ENCODE measurements at places on chromosomes 5 and 9. TPM values are rescaled to one million over a fixed set of nuclear protein-coding genes. Genes with fewer than 3 reads are reported as not detected.

- no peaks in the 10 kb centered on the region for H3K4me1 ChIP-seq
- no peak overlapping the region for H3K27ac ChIP-seq
- no peak for DNase-seq
- no peak overlapping the region for H3K4me3 ChIP-seq
- no peaks in the 10 kb centered on the region for H3K27me3 ChIP-seq
Measured at GRCh38 chr5:56522169-56522568, 289.0 kb upstream of the ANKRD55 start.

- H3K4me1 ChIP-seq: peaks cover 5% of the 10 kb centered on the region
- H3K27ac ChIP-seq: no peak overlapping the region
- no peak overlapping the region for H3K4me3 ChIP-seq
- H3K27me3 ChIP-seq: peaks cover 8% of the 10 kb centered on the region
- no peaks in the 10 kb centered on the region for H3K36me3 ChIP-seq
- DNase-seq: no peak
Measured at GRCh38 chr5:160534125-160534524, 112.5 kb downstream of the PTTG1 start.

GRCh38 chr9:108316066-108316465 is 539.7 kb downstream of the ACTL7B start:
- no peak overlapping the region for H3K27ac ChIP-seq
- DNase-seq: no peak
- H3K36me3 ChIP-seq: no peaks in the 10 kb centered on the region
- H3K27me3 ChIP-seq: no peaks in the 10 kb centered on the region
- no peaks in the 10 kb centered on the region for H3K4me1 ChIP-seq

DNA sequence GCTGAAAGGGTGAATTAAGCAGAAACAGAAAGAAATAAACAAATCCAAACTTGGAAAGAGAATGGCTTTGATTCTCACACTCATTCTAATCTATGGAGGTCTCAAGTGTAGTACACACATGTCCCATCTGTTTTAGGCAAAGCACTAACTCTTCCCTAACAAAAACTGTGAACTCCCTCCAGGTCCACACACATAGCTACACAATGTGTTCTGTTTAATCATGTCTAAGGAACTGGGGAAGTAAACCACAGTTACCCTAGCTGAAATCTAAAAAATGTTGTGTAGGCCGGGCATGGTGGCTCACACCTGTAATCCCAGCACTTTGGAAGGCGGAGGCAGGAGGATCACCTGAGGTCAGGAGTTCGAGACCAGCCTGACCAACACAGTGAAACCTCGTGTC is 118.7 kb upstream of the FST start:
- H3K4me1 ChIP-seq: no peaks in the 10 kb centered on the region
- no peaks in the 10 kb centered on the region for H3K36me3 ChIP-seq
- no peak overlapping the region for H3K27ac ChIP-seq
- no peaks in the 10 kb centered on the region for H3K27me3 ChIP-seq
- no peak overlapping the region for H3K4me3 ChIP-seq

GRCh38 chr5:59065554-59065953 is 482.7 kb downstream of the RAB3C start:
- no peak overlapping the region for H3K27ac ChIP-seq
- DNase-seq: no peak
- H3K4me3 ChIP-seq: no peak overlapping the region
- H3K4me1 ChIP-seq: peaks cover 3% of the 10 kb centered on the region
- H3K27me3 ChIP-seq: peaks cover 2% of the 10 kb centered on the region

DNA sequence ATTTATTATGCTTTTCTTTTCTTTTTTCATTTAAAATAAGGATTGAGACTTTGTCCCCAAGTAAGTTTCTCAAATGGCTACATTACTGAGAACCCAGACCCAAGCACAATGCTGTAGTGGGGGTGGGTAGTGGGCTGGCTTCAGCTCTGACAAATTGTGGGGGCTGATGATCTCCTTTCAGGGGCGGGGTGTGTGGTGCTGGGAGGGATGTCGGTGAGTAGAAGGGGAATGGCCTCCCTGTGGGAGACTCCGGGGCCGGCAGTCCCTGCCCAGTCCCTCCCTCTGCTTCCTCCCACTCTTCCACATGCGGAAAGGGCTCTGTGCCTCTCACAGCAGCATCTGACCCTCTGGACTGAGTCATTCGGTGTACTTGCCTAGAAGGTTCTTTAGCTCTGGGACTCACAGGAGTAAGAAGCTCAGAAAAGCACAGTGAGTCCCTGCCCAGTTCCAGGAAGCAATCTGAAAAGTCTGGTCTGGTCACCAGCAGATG is 14.3 kb downstream of the CD180 start:
- peak overlapping the region; percentile 82 for H3K27ac ChIP-seq
- H3K36me3 ChIP-seq: peaks cover 6% of the 10 kb centered on the region
- H3K4me1 ChIP-seq: peaks cover 45% of the 10 kb centered on the region
- peak; percentile 20 for DNase-seq

The ENHO gene
- not detected for total RNA-seq

The TNIP1 gene
- total RNA-seq: 222 TPM

The FBXL7 gene
- total RNA-seq: not detected

The MYMK gene
- not detected for total RNA-seq

All from activated CD8-positive, alpha-beta T cell treated with anti-CD3 and anti-CD28 coated beads for 36 hours (primary cell).